Left hindlimb (tissue), 1 donor: ENCODE measurements at places on chromosomes 7 and 10.

- DNase-seq = no peak
Observed at GRCh38 chr10:132412316-132413192, 15.6 kb downstream of the PWWP2B start.

DNA sequence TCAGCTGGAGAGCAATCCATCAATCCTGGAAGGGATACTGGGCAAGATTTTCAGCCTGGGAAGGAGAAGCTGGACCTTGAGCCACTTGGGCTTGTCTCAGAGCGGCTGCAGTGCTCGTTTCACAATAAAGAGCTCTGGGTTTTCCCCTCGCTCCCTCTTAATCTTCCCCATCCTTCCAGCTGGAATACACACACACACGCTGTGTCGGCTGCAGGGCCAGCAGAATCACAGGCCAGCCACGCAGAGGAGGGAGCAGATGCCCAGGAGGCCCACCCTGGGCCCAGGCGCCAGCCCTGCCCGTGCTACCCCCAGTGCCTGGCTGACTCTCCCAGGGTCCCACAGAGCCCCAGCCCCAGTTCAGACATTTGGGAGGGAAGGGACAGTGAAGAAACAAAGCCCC, 255.1 kb downstream of the TNS3 start:
- peak; percentile 74 for DNase-seq

DNA sequence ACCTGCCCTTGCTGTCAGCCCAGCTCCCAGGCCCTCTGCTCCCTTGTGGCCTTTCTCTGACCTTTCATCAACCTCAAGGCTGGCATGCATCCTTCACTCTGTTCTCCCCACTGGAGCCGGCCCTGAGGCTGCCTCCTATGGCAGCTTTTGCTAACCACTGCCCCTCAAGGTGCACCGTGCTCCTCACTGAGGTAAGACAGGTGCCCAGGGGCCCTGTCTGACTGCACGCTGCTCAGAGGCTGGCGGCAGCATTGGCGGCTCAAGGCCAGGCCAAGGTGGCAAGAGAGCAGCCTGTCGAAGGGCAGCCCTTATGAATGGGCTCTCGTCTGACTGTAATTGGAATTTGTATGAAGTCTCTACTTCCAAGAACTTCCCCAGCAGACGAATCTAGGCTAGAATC, 172.6 kb downstream of the ZNF248 start:
- DNase-seq = no peak

DNA sequence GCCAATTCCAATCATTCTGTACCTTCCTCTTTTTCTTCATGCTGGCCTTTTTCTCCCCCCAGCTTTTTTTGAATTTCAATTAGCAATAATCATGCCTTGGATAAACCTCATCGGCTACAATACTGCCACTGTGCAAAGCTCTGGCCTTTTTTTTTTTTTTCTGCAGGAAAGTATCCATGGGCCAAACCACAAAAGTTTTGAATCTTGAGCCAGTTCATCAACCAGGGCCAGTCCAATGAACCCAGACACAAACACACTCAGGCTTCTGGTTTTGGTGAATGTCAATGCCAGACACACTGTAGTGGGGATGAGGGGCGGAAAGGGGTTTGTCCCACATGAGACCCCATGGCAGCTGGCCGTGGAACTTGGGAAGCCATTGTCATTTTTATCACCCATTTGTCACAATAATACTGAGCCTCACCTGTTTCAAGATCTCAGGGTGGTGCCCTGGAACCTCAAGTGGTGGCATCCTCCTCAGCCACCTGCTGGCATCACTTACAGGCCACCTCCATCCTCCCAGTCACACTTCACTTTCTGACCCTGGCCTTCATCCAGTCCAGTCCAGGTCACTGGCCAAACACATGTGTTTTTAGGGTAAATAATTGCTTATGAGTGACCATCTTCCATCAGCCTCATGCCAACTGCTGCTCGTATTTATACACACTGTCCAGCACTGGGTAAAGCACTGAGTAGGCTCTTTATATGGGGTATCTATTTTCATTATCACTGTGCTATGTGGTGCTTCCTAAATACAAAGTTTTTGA, 40.8 kb upstream of the TSPAN33 start:
- no peak for DNase-seq

GRCh38 chr10:13853854-13854253, 267.1 kb downstream of the PRPF18 start:
- DNase-seq = no peak

DNA sequence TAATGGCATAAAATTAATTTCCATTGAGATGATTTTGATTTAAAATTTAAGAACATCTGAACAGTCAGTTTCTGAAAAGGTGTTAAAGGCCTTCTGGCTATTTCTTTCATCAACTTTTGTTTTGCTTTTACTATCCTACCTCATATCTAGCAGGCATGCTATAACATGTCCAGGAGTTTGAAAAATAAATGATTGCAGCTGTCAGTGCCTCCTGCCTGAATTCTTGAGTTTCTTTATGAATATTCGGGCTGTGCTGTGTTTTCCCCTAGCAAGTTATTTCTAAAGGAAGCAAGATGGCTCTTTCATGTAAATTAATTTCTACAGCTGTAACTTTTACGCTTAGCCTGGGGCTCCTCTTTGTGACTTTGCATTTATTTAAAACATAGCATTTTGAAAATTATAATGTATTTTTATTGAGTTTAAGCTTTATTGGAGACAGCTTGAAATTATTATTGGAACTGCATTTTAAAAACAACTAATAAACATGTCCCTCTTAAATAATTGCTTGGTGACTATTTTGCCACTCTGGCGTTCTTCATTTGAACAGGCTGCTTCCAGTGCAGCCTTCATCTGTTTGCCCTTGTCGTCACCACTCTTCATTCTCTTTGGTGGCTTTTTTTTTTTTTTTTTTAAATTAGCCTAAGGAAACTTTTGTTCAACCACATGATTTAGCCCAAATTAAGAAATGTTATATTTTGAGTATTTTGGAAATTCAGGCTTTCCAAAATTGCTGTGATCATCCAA, 1083.4 kb upstream of the LRRN3 start:
- DNase-seq = no peak

- no peak for DNase-seq
Observed at GRCh38 chr7:128814499-128814898, 15.7 kb upstream of the FLNC start.

DNA sequence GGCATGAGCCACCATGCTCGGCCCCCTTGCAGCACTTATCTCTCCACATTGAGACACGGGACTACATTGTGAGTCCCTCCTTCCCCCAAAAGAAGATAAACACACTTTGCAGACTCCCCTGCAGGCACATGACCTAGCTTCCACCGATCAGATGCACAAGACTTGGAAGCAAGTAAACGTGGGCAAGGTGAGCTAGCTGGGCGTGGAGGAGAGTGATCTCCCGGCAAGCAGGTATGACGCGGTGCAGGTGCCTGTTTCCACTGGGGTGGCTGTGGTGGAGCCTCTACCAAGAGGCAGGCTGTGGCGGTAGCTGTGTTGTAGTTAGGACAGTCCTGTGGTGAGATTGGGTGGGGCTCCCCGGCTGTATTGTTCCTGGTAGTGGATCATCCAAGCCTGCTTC, 7.7 kb upstream of the COMTD1 start:
- DNase-seq = no peak

GRCh38 chr10:105925045-105925785, 1239.3 kb downstream of the SORCS1 start:
- DNase-seq = no peak

DNA sequence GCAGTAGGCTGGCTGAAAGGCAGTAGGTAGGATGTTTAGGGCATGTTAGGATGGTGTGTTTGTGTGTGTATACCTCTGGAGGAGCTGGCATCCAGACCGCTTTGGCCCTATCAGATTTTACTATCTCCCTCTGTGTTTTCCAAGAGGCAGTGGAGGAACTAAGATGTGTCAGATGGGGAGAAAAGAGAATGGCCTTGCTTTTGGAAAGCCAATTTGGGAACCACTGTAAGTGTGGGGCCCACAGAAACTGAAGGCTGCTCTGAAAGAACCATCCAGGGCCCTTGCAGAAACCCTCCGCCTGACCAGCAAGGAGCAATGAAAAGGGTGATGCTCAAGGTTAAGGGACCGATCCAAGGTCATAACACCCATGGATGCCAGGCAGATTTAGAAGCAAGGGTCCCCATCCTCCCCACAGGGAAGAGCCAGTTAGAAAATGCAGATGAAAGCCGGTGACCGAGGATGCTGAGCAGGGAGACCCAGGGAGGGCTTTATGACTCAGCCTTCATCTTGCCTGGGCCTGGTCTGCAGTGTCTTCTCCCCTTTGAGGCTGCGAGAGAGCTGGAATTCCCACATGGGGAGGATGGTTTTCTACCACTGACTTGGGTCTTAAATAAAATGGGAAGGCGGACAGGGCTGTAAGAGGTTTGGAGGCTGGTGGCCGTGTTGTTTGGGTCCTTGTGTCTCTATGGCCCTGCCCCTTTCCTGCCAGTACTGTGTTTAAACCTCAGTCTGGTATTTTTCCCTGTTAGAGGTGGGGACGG, 275.8 kb downstream of the LRMDA start:
- no peak for DNase-seq

- no peak for DNase-seq
Observed at GRCh38 chr7:113408999-113409398, 290.6 kb upstream of the SMIM30 start.

DNA sequence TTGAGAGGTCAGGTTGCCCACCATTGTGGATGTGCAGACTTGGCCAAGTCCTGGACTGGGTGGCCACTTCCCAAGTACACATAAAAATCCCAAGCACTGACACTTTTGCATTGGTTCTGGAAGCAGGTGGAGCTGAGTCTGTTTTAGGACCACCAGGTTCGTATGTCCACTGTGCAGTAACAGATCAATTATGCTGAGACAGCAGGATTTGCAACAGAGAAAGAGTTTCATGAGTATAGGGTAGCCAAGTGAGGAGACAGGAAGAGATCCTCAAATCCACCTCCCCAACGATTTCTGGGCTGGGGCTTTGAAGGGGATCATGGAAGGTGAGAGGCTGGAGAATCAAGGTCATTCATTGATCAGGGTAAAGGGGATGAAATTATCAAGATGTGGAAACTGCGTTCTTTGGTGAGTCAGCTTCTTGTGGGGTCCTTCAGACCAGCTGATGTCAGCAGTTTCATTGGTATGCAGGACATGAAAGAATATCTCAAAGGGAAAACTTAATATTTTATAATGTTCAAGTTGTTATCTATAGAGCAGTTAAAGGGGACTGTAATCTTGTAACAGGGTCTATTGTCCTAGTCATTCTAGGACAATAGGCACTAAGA, 277.7 kb downstream of the GALNT17 start:
- no peak for DNase-seq

DNA sequence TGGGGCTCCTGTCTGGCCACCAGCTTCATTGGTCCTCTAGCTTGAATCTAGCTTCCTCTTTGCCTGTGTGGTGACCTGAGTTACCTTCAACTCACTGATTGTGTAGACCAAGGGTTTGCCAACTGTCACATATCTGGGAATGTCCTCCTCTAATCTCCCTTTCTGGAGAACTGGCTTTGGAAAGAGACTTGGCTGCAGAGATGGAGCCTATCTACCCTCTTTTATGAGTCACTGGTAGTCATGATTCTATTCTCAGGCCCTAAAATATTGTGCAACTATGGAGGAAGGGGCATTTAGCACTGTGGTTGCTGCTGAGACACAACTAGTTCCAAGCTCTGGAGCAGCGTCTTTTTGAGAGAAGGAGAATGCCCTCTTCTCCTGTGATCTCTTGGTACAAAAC, 691.3 kb downstream of the KCNMA1 start:
- DNase-seq = no peak
